ENCODE measurements at places on chromosomes 2 and 18. TPM values are rescaled to one million over a fixed set of nuclear protein-coding genes. Genes with fewer than 3 reads are reported as not detected.

DNA sequence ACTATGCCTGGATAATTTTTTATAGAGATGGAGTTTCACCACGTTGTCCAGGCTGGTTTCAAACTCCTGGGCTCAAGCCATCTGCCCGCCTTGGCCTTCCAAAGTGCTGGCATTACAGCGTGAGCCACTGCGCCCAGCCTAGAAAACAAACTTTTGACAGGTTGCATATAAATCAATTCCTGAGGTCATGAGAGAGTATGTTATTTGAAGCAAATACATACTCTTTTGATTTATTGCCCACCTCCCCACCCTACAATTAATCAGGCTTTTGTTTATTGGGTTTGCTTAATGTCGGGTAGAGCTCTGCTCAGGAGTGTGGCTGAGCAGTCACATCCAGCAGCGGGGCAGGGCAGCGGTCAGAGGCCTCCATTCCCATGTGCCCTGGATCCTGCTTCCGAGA is 37.9 kb upstream of the ASB1 start:
- H3K4me1 ChIP-seq: peaks cover 4% of the 10 kb centered on the region
- H3K36me3 ChIP-seq: no peaks in the 10 kb centered on the region
- no peak for DNase-seq
- no peaks in the 10 kb centered on the region for H3K27me3 ChIP-seq

- H3K27me3 ChIP-seq: no peaks in the 10 kb centered on the region
- DNase-seq: no peak
- H3K27ac ChIP-seq: no peak overlapping the region
These were observed 55.7 kb upstream of the OTOF start for GRCh38 chr2:26533661-26534060.

GRCh38 chr2:85503168-85503850 is 35.7 kb upstream of the MAT2A start:
- no peaks in the 10 kb centered on the region for H3K36me3 ChIP-seq
- H3K27me3 ChIP-seq: no peaks in the 10 kb centered on the region
- no peaks in the 10 kb centered on the region for H3K4me1 ChIP-seq
- peak; percentile 67 for DNase-seq
- H3K27ac ChIP-seq: peak overlapping the region; percentile 31

DNA sequence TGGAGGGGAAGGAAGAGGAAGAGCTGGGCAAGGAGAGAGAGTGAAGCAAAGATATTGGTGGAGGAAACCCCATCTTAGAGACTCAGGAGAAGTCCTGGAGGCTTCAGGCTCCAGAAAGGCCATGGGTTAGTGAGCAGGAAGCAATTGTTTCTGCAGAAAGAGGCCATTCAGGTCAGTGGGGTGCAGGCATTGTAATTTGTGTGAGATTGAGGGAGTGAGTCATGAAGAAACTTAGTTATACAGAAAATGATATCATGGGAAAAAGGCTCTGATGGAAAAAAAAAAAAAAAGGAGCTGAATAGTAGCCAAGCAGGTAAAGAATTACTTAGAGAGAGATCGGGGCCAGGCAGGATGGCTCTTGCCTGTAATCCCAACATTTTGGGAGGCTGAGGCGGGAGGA is 4.0 kb downstream of the EMILIN2 start:
- no peak overlapping the region for H3K4me3 ChIP-seq
- no peak overlapping the region for H3K27ac ChIP-seq
- DNase-seq: no peak
- H3K36me3 ChIP-seq: no peaks in the 10 kb centered on the region

DNA sequence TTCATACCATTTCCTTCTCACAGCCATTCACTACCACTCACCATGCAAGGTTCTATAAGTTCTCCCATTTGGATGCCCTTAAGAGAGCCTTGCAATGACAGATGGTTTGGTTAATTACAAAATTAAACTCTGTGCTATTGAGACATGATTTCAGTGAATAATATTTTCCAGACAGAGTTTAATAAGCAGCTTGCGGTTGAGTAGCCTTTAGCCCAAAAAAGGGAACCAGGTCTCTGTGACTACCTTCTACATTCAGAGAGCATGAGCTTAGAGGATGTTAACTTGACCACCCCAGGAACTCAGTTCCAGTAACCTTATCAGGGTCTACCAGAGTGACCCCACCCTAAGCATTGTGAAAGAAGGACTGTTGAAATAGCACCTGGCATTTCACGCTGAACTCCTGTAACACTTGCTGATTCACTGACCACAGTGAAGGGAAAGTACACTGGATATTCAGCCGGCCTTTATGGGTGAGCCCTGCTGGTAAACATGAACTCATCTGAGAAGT is 1173.1 kb upstream of the ZEB2 start:
- H3K36me3 ChIP-seq: no peaks in the 10 kb centered on the region
- H3K4me3 ChIP-seq: no peak overlapping the region
- DNase-seq: no peak

- no peaks in the 10 kb centered on the region for H3K4me1 ChIP-seq
- no peak overlapping the region for H3K27ac ChIP-seq
- no peak overlapping the region for H3K4me3 ChIP-seq
- H3K27me3 ChIP-seq: no peaks in the 10 kb centered on the region
These were observed 78.3 kb upstream of the PAX8 start for GRCh38 chr2:113357071-113357470.

DNA sequence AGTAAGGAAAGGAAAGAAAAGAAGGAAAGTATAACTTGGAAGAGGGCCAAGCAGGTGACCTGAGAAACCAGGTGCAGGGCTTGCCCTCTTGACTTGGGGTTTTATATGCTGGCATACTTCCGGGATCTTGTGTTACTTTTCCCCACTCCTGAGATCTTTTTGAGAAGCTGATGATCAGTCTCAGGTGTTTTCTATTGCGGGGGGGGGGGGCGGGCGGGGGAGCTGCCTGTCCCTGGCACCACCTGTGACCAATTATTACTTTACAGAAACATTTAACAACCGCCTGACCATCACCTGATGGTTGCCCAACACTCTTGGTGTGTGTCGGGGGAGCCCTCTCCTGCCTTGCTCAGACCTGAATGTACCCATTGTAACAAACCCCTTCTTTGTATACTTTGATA is 6.9 kb upstream of the CASP10 start:
- no peaks in the 10 kb centered on the region for H3K27me3 ChIP-seq
- H3K4me3 ChIP-seq: no peak overlapping the region
- peaks cover 11% of the 10 kb centered on the region for H3K4me1 ChIP-seq
- H3K27ac ChIP-seq: peak overlapping the region; percentile 38

DNA sequence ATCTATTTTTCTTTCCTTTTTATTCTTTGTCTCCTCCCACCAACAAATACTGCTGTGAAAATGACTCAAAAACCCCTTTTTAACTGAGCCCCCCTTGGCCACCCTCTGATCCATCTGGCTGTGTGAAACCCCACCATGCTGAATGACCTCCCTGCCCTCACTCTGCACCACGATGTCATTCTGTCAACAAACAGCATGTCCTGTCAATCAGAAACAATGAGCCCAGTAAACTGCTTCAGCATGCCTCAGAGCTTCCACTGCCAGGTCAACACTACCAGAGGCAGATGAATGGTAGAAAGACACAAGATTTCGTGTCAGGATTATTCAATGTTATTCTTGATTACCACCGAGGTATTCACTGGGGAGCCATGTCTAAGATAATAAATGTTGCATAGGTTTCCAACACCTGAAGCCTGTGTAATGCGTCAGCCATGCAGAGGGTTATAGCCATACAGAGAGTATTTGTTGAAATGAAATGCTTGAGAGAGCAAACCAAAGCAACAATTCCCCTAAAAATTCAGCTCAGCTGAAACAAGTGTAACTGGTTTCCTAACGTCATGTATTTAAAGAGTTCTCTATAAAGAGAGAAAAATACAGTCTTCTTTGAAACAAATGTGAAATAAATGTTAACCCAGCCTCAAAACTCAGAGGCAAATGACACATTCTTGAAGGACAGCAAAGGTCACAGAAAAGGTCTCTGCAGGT is 76.7 kb downstream of the LRP2 start:
- no peak overlapping the region for H3K4me3 ChIP-seq
- H3K27ac ChIP-seq: no peak overlapping the region
- H3K4me1 ChIP-seq: no peaks in the 10 kb centered on the region
- no peaks in the 10 kb centered on the region for H3K36me3 ChIP-seq
- no peak for DNase-seq
- no peaks in the 10 kb centered on the region for H3K27me3 ChIP-seq

DNA sequence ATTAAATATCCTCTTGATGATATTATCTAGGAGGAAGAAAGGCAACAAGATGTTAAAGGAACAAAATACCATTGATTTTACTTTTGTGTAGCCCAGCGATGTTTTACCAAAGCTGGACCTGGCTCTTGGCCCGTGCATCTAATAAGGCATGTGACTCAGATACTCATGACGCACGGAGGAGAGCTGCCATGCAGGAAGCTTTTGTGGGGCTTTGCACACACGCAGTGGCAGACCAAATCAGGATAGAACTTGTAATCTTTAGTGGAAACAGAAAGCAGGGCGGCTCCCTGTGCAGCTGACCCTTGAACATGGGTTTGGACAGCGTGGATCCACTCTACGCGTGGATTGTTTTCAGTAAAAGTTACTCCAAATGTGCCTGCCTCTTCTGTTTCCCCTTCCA is 190.0 kb downstream of the NAPG start:
- no peaks in the 10 kb centered on the region for H3K36me3 ChIP-seq
- H3K4me1 ChIP-seq: no peaks in the 10 kb centered on the region
- no peak overlapping the region for H3K4me3 ChIP-seq
- no peak for DNase-seq

DNA sequence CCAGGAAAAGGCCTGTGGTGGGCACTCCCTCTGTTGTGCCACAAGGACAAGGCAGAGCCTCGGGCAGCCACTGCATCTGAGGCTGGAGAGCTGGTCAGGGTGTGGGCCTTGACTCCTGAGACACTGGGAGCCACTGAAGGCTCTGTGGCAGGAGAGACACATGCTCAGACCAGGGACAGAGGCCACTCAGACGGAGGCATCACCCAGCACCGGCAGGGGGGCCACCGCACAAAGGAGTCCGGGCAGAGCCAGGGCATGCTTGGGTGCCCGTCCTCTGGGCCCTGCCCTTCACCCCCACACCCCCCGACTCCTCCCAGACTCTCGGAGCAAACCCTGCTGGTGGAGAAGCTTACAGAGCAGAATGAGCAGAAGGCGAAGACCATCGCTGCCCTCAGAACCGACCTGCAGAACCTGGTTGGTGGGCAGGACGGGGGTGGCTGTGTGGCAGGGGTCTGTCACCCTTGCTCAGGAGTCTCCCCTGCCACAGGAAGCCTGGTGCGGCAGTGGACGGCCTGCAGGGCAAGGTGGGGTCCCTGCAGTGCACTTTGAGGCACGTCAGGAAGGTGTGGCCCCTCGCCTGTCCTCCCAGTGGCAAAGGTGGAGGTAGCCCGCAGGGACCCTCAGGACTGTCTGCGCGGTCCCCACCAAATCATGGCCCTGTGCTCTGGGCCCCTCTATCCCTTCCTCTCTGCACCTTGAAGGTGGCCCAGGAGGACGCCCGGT is 26.0 kb downstream of the CROCC2 start:
- H3K36me3 ChIP-seq: no peaks in the 10 kb centered on the region
- no peak overlapping the region for H3K27ac ChIP-seq
- H3K4me1 ChIP-seq: no peaks in the 10 kb centered on the region

GRCh38 chr2:29047083-29047845 is 27.1 kb downstream of the PCARE start:
- no peaks in the 10 kb centered on the region for H3K36me3 ChIP-seq
- no peak overlapping the region for H3K4me3 ChIP-seq
- H3K27ac ChIP-seq: no peak overlapping the region
- no peak for DNase-seq
- H3K27me3 ChIP-seq: no peaks in the 10 kb centered on the region

GRCh38 chr2:27857417-27858172 is 32.6 kb downstream of the RBKS start:
- no peak for DNase-seq
- H3K27me3 ChIP-seq: no peaks in the 10 kb centered on the region
- no peak overlapping the region for H3K4me3 ChIP-seq
- no peak overlapping the region for H3K27ac ChIP-seq

- no peaks in the 10 kb centered on the region for H3K36me3 ChIP-seq
- no peak for DNase-seq
- no peak overlapping the region for H3K27ac ChIP-seq
- H3K4me1 ChIP-seq: peaks cover 4% of the 10 kb centered on the region
These were observed 51.3 kb downstream of the BCL11A start for GRCh38 chr2:60502144-60502543.

DNA sequence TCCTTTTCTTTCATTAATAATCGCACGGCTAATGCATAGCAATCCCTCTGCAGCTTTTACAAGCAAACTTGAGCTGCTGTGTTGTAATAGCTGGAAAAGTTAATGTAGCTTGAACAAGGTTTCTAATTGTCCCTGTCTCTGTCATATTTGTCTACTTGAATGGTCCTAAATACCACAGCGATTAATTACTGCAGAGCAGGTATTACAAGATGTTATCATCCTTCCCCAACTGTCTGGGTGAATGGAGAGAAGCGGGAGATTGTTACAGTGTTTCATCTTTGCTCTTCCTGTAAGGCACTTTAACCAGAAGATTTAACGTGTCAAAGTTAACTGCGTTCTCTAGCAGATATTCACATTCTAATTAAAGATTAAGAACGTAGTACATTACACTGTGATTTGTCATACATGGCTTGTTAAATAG is 422.2 kb upstream of the POU3F3 start:
- H3K4me3 ChIP-seq: no peak overlapping the region
- no peak for DNase-seq
- no peak overlapping the region for H3K27ac ChIP-seq
- H3K27me3 ChIP-seq: peaks cover 4% of the 10 kb centered on the region
- H3K36me3 ChIP-seq: no peaks in the 10 kb centered on the region

- peak; percentile 38 for DNase-seq
- no peak overlapping the region for H3K4me3 ChIP-seq
- H3K27ac ChIP-seq: peak overlapping the region; percentile 56
- H3K36me3 ChIP-seq: no peaks in the 10 kb centered on the region
- H3K4me1 ChIP-seq: peaks cover 21% of the 10 kb centered on the region
- H3K27me3 ChIP-seq: no peaks in the 10 kb centered on the region
These were observed 7.2 kb downstream of the LIMS1 start for GRCh38 chr2:108541451-108541850.

GRCh38 chr18:60027397-60027796 is 127.6 kb downstream of the PMAIP1 start:
- DNase-seq: no peak
- no peaks in the 10 kb centered on the region for H3K27me3 ChIP-seq
- no peaks in the 10 kb centered on the region for H3K4me1 ChIP-seq
- H3K4me3 ChIP-seq: no peak overlapping the region
- no peak overlapping the region for H3K27ac ChIP-seq
- no peaks in the 10 kb centered on the region for H3K36me3 ChIP-seq

- H3K27me3 ChIP-seq: peaks cover 7% of the 10 kb centered on the region
- no peak overlapping the region for H3K27ac ChIP-seq
- no peaks in the 10 kb centered on the region for H3K36me3 ChIP-seq
- DNase-seq: no peak
These were observed 19.3 kb downstream of the GAD1 start for GRCh38 chr2:170836027-170836426.

- no peaks in the 10 kb centered on the region for H3K4me1 ChIP-seq
- DNase-seq: no peak
- no peak overlapping the region for H3K27ac ChIP-seq
- no peak overlapping the region for H3K4me3 ChIP-seq
- no peaks in the 10 kb centered on the region for H3K27me3 ChIP-seq
These were observed 86.8 kb upstream of the GULP1 start for GRCh38 chr2:188204824-188205223.

- no peak overlapping the region for H3K4me3 ChIP-seq
- no peaks in the 10 kb centered on the region for H3K27me3 ChIP-seq
These were observed 71.5 kb upstream of the EPB41L5 start for GRCh38 chr2:119941388-119941787.

GRCh38 chr2:176518823-176519222 is 249.6 kb downstream of the MTX2 start:
- no peaks in the 10 kb centered on the region for H3K27me3 ChIP-seq
- H3K4me3 ChIP-seq: no peak overlapping the region
- no peaks in the 10 kb centered on the region for H3K4me1 ChIP-seq
- DNase-seq: no peak

AP1S3 gene
- not detected for total RNA-seq

GREB1L gene
- total RNA-seq: 1.1 TPM

MOCOS gene
- total RNA-seq: 5.7 TPM

CNGA3 gene
- 1.6 TPM for total RNA-seq

GREB1 gene
- total RNA-seq: 0.20 TPM

ANKRD62 gene
- 0.20 TPM for total RNA-seq

CPO gene
- total RNA-seq: not detected

MPV17 gene
- 53.8 TPM for total RNA-seq

HOXD12 gene
- not detected for total RNA-seq
